CD4-positive, alpha-beta T cell treated with Interleukin-2 at 100 ng/mL for 4 hours (primary cell): ENCODE measurements at places on chromosomes 3 and 15.
A peak's percentile ranks its signal among the peaks of the same experiment; 100 is the strongest.

DNA sequence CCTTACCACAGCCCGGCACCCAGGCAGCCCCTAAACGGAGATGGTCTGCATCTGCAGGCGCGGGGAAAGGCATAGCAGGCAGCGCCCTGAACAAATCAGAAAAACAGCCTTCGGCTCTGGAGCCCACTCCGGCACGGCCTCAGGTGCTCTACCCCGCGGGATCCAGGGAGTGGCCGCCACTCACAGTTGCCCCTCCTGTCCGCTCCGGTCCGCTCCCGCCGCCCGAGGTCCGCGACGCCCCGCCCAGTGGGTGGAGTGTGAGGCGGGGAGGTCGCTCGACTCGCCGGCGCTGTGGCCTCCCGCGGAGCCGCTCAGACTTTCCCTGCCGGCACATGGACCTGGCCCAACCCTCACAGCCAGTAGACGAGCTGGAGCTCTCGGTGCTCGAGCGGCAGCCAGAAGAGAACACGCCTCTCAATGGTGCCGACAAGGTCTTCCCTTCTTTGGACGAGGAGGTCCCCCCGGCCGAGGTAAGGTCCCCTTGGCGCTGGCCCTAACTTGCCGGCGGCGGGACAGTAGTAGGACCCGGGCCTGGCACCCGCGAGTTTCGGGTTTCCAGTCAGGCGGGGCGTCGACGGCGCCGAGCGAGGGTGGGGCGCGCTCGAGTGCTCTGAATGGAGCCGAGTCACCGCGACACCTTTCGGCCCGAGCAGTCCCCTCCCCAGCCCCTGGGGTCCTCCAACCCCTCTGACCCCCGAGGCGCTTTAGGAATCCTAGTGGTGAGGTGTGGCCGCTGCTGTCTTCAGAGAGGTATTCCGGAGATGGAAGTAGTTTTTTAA is at the start of gene C3orf52:
Gene C3orf52 (plus strand): TSS at position 314 of the 779 bp plus-strand sequence. CDS start 19 bp downstream, at position 333.
- peak; percentile 44 for DNase-seq

- no peak for DNase-seq
Measured at GRCh38 chr15:33380406-33380805, 69.6 kb downstream of the RYR3 start.

DNA sequence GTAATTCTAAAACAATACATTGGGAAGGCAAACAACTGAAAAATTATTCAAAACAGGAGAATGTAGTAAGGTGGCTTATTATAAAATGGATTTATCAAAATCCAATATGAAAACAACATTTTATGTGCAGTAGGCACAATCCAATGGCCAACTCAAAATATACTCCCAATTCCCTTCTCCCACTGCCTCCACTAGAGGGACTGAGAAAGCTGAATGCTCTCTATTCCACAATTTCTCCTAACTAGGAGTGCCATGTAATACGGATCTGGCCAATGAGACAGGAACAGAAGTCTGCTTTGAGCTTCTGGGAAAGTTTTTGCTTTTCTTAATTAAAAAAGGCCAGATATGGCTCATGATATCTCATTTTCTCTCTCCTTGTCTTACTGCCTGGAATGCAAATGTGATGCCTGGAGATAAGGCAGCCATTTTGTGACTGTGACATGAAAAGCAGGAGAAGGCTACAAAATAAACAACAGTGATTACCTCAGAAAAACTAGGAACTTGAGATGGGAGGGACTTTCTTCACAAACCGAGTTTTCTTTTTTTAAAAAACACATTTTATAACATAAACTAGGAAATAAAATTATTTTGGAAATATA is 18.8 kb upstream of the VGLL4 start:
- DNase-seq: no peak

DNA sequence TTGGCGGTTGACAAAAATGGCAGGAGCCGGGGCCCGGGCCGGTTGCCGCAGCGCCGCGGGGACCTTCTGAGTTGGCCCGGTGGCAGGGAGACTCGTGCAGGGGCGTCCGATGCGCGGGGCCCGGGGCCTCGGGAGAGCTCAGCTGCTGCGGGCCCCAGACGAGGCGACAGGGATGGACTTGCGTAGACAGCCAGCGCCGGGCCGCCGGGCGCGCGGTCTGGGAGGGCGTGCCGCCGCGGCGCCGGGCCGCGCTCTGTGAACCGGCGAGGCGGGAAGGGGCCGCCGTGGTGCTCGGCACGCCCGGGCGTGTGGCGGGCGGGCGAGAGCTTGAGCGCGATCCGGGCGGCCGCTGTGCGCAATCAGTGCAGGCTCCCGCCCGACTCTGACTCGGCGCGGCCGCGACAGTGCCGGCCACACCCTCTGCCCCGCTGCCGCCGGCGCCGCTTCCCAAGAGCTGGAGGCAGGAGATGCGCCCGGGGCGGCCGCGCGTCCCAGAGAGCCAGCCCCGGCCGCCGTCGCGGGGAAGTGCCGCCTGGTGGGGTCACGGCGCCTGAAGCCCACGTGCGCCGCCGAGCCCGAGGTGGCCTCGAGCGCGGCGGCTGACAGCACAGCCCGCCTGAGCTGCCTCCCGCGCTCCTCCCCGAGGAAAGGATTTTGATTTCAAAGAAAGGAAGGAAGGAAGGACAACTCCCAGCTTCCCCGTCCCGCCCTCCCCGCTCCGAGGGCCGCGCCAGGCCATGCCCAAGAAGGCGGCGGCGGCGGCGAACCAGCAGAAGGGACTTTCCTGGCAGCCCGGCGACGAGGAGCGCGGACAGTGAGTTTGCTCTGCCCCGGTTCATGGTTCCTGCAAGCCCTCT is 657 bp downstream of the TLNRD1 start:
- DNase-seq: peak; percentile 49

- DNase-seq: no peak
Measured at GRCh38 chr3:56001991-56002390, 466.3 kb downstream of the ERC2 start.

DNA sequence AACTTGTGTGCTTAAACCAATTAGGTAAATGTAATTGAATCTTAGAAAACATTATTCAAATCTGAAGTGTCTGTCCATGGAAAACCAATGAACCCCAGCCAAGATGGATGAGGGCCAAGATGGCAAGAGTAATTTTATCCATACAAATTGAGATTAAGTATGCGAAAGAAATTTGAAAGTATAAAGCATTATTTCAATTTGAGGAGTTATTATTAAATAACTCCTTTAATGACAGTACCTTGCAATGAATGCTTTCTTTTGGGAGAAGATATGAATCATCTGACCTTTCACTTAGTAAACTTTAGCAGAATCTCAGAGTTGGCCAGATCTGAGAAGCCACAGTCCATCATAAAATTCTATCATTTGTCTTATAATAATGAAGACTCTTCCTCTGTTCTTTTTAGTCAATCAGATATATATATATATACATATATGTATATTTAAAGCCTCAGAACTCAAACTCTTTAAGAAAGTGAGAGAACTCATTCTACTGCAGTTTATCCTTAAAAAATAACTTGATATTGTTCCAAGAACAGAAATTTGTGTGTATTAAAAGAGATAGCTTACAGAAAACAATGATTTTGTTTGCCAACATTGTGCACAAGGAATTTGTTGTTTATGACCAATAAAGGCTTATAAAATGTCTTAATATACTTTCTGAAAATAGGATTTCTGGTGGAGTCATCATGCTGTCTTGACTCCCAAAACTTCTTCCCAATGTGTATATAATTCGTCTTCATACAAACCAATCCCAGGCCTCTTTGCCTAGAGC is 434.8 kb upstream of the THBS1 start:
- DNase-seq: no peak

DNA sequence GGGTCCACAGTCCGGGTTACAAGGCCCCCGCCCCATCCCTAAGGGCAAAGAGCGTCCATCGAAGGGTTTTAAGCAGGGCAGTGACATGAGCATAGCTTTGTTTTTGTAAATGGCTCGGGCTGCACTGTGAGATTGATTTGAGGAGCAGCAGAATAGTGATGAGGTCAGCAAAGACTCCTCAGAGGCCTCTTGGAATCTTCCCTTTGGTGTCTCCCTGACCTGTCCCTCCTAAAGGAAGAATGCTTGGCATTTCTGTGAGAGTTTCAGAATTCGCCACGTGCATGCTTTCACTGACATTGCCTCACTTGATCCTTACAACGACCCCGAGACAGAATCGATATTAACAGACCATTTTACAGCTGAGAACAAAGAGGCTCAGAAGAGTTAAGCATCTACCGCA is 20.3 kb downstream of the LAMP3 start:
- DNase-seq: no peak

- no peak for DNase-seq
Measured at GRCh38 chr3:156389449-156389950, 165.4 kb downstream of the SSR3 start.

DNA sequence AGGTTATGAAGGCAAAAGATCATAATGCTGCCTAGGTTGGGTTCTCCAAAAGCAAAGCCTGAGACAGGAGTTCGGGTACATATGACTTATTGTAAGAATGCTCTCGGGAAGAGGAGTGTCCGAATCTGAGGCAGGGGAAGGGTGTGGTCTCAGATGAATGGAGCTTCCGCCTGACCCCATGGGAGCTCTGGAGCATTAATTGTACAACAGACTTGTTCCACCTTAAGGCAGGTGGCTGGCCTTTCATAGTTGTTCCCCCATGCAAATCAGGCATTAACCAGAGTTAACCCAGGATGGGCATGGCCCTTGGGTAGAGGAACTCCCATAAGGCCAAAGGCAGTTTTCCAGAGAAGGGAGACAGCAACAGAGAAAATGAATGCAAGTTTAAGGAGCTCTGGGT is 170.6 kb downstream of the MYRIP start:
- DNase-seq: no peak

DNA sequence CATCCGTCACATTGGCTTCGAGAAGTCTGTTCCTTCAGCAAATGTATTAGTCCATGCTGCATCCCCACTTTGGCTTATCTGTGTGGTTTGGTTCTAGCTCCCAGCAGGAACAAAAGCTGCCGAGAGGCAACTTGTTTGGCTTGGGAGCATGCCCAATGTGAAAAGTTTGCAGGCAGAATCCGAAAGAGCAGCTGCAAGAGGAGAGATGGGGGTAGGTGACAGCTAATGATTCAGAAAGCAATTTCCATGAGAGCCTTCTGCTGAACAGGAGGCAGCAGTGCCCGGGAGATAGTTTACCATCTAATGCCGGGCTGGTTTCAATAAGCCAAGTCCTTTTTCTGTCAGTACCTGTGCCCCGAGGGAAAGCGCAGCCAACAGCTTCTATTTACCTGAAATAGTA is 60.2 kb downstream of the GRM7 start:
- no peak for DNase-seq

GRCh38 chr3:145518639-145519038 is 642.3 kb downstream of the PLOD2 start:
- DNase-seq: no peak

GRCh38 chr3:107206141-107206540 is 171.1 kb upstream of the CCDC54 start:
- DNase-seq: peak; percentile 27

DNA sequence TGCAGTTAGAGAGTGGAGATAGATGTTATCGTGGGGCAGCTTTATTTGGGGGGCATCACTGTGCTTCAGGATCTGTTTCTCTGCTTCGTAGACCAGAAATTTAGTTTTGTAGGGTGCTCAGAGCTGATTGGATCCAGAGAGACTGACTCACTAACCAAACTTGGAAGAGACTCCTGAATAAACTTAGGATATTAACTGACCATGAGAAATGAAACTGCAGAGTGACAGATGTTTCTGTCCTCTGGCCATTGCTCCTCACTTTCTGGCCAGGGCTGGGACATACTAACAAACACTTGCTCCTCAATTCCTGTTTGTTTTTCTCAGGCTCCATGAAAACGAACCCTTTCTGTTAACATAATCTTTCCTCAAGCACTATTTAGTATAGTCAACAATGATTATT is 4.3 kb downstream of the ZNF592 start:
- no peak for DNase-seq

- DNase-seq: no peak
Measured at GRCh38 chr15:67080118-67080899, 14.9 kb downstream of the SMAD3 start.

DNA sequence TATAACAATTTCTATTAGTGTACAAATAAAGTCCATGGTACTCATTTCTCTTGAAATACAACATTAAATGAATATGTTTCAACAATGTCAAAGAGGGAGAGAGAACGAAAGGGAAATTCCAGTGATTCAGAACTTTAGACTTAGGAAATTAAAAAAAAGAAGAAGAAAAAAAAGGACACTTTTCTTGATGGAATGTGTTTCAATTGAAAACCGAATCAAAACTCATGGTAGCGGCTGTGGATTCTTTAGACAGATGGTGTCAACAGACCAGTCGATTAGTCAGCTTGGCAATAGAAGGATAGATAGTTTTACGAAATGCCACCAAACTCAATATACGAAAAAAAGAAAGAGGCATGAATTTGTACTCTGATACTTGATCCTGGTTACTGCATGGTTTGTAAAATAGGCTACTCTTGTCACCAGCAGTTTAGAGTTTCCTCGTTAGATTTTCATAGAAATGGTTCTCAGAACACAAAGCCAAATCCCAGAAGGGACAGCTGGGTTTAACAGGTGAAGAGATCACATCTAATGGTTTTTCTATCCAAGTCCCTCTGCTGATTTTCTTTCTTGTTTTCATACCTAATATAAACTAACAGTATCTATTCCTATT is 793.5 kb downstream of the ROBO1 start:
- no peak for DNase-seq
